WTC11 (cell line): ENCODE measurements at places on chromosomes 2 and 18. TPM values are rescaled to one million over a fixed set of nuclear protein-coding genes. Genes with fewer than 3 reads are reported as not detected.

DNA sequence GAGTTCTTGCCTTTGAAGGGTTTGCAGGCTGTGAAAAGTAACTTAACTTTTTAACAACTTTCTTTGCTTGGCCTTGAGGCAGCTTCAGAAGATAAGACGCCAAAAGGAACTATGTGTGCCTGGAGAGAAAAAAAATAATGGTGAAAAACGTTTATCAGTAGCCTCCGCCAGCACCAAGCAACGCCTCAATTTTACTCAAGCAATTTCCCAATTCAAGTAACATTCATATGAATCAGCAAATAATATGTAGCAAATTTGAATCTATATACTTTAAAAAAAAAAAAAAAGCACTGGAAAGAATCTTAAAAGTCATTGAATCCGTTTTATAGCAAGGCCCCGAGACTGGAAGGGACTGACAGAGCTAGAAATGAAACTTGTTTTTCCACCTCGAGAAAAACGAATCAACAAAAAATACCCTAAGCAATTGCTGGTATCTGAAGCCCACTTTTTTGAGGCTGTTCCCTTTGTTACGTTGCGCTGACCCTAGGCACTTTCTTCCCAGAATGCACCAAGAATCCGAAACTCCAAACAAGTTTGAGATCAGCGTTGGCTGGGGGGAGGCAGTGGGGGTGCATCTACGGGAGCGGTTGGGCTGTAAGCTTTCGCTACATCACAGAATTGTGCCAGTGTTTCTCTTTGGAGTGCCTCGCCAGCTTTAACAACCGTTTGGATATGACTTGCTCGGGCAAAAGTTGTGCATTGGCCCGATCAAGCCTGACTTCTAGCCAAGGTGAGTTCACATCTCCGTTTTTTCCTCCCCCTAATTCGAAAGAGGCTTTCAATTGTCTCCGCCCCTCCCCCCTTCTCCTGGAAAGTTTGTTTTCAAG is 2.7 kb upstream of the TGIF1 start:
- H3K4me3 ChIP-seq = peak overlapping the region; percentile 83
- H3K4me1 ChIP-seq = peaks cover 43% of the 10 kb centered on the region
- H3K27ac ChIP-seq = peak overlapping the region; percentile 100
- H3K36me3 ChIP-seq = peaks cover 11% of the 10 kb centered on the region
- H3K27me3 ChIP-seq = no peaks in the 10 kb centered on the region
- peak; percentile 53 for DNase-seq

DNA sequence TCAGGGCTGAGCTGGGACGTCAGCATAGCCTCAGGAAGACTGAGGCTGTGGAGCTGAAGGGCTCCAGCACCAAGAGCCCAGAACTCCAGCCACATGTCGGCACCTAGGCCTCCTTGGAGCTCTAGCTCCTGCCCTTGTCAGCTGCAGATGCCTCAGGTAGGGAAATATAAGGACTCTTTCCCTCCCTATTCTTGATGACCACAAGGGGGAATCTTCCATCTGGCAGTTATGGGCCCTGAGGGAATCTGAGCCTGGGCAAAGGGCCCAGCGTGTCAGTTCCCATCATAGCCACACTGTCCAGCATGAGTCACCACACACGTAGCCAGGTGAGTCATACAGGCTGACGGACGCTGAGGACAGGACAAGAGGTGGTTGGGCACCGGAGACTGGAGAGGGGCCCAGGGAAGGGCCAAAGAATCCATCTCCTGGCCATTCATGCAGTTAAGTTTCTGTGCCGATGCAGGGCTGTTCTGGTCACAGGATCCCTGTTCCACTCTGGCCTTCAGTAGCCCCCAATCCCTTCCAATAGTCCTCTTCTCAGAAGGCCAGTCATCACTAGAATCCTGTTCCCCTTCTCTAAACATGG is 1.8 kb downstream of the MPV17 start:
- H3K27ac ChIP-seq = peak overlapping the region; percentile 90
- peaks cover 14% of the 10 kb centered on the region for H3K4me1 ChIP-seq
- peak overlapping the region; percentile 99 for H3K4me3 ChIP-seq
- peaks cover 5% of the 10 kb centered on the region for H3K36me3 ChIP-seq

- DNase-seq = no peak
- H3K4me3 ChIP-seq = no peak overlapping the region
- H3K27me3 ChIP-seq = no peaks in the 10 kb centered on the region
- H3K27ac ChIP-seq = no peak overlapping the region
- H3K4me1 ChIP-seq = no peaks in the 10 kb centered on the region
Observed at GRCh38 chr2:151569167-151569566, 159.5 kb downstream of the RIF1 start.

- no peak overlapping the region for H3K27ac ChIP-seq
- H3K4me3 ChIP-seq = no peak overlapping the region
- 0 out of 2 replicates have a peak, but pooled peaks cover 4% of the 10 kb centered on the region for H3K36me3 ChIP-seq
- peaks cover 10% of the 10 kb centered on the region for H3K4me1 ChIP-seq
- DNase-seq = no peak
Observed at GRCh38 chr2:43125090-43125998, 101.1 kb downstream of the ZFP36L2 start.

- H3K4me1 ChIP-seq = peaks cover 6% of the 10 kb centered on the region
- H3K4me3 ChIP-seq = no peak overlapping the region
- H3K27me3 ChIP-seq = no peaks in the 10 kb centered on the region
Observed at GRCh38 chr2:75495862-75496261, 64.9 kb downstream of the EVA1A start.

DNA sequence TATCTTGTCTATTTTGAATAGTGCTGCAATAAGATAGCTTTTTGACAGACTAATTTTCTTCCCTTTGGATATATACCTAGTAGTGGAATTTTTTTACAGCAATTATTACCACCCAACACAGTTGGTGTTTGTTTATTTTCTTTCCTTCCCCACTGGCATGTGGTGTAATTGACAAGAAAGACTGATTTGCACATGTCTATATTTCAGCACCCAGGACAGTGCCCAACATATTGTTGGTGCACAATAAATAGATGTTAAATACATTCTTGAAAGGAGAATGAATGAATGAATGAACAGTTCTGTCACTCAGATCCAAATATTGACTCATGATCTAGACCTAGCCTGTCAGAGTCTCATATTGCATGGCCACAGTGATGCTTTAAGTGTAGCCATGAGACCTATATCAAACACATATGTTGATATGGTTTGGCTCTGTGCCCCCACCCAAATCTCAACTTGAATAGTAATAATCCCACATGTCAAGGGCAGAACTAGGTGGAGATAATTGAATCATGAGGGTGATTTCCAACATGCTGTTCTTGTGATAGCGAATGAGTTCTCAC is 538.2 kb downstream of the NYAP2 start:
- H3K27me3 ChIP-seq = no peaks in the 10 kb centered on the region
- no peak overlapping the region for H3K4me3 ChIP-seq

DNA sequence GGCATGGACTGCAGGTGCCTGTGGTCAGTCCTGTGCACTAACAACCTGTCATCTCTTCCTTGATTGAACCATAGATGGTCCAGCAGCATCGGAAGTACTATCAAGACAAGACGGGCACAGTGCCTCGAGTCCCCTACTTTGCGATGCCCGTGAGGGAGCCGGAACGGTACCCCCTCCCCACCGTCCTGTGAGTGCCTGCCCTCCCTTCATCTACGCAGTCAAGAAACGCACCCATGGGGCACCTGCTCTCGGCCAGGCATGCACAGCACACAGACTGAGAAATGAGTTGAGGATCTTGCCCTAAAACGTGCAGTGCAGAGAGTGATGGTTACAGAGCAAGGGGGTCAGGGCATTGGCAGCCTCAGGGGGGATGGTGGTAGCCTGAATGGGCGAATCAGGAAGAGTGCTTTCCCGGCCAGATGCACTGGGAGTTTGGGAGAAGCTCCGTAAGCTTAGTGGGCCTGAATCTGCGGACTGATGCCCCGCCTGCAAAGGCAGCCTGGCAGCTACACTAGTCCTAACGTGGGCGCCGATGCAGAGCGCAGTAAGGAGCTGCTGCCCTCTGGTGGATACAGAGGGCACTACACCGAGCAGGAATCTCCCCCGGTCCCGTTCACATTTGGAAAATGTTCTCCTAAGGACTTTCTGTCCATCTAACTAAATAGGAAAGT is 63.6 kb downstream of the CIB4 start:
- peaks cover 6% of the 10 kb centered on the region for H3K4me1 ChIP-seq
- peaks cover 24% of the 10 kb centered on the region for H3K27me3 ChIP-seq
- no peaks in the 10 kb centered on the region for H3K36me3 ChIP-seq
- no peak overlapping the region for H3K27ac ChIP-seq

SH2D6 gene
- total RNA-seq = 0.50 to 1.2 TPM (median 0.94 TPM) in 3 replicates
